ENCODE measurements at places on chromosomes 12 and 14. TPM values are rescaled to one million over a fixed set of nuclear protein-coding genes. Genes with fewer than 3 reads are reported as not detected.

Gene HOXC6
- total RNA-seq = 5.7 TPM

Gene OAS1
- 18.8 TPM for total RNA-seq

Gene MUCL1
- not detected for total RNA-seq

Gene GLS2
- 2.9 TPM for total RNA-seq

Gene TMEM119
- not detected for total RNA-seq

Gene ACOT6
- not detected for total RNA-seq

Gene CCDC38
- 0.35 TPM for total RNA-seq

Gene OLR1
- total RNA-seq = 22.4 TPM

Gene PTPRQ
- not detected for total RNA-seq

Gene TTC9
- total RNA-seq = 9.3 TPM

Gene C14orf180
- total RNA-seq = not detected

Gene GPR68
- not detected for total RNA-seq

Gene PAH
- not detected for total RNA-seq

Gene NANOG
- not detected for total RNA-seq

Gene ZFHX2
- total RNA-seq = 5.3 TPM

Gene FZD10
- total RNA-seq = not detected

Gene PMEL
- 12.6 TPM for total RNA-seq

Gene CPNE6
- total RNA-seq = not detected

Gene SSPN
- total RNA-seq = 14.0 TPM

Gene CACNA1C
- not detected for total RNA-seq

Gene ITGB7
- 3.3 TPM for total RNA-seq

Gene CD69
- total RNA-seq = not detected

Gene HECTD1
- total RNA-seq = 93.9 TPM

Gene MTRFR
- 18.6 TPM for total RNA-seq

Gene TAS2R9
- total RNA-seq = not detected

Gene PLCZ1
- not detected for total RNA-seq

Gene WASHC4
- total RNA-seq = 28.7 TPM

Gene INHBE
- total RNA-seq = 0.73 TPM

Gene RAP1B
- 89.7 TPM for total RNA-seq

Gene PTHLH
- total RNA-seq = 1.9 TPM

Gene PPP1R1A
- not detected for total RNA-seq

Gene RAPGEF3
- total RNA-seq = 5.7 TPM

Gene RDH16
- 0.79 TPM for total RNA-seq

Gene A2ML1
- total RNA-seq = 17.3 TPM

Gene MMP17
- total RNA-seq = 3.3 TPM

Gene SUSD6
- 24.1 TPM for total RNA-seq

Gene POTEG
- total RNA-seq = not detected

Gene SMIM41
- total RNA-seq = not detected

Gene ABCD2
- total RNA-seq = not detected

Gene BIN2
- total RNA-seq = not detected

Gene YLPM1
- 146 TPM for total RNA-seq

Gene SLC6A13
- total RNA-seq = not detected

Gene OR4K17
- not detected for total RNA-seq

Gene KCNH3
- not detected for total RNA-seq

Gene GOLGA3
- 72.7 TPM for total RNA-seq

Gene PLBD1
- total RNA-seq = 13.8 TPM

Gene DNAJC22
- 4.7 TPM for total RNA-seq

Gene C12orf60
- 4.0 TPM for total RNA-seq

Gene RFLNA
- total RNA-seq = not detected

Gene NXPH4
- total RNA-seq = 20.3 TPM

Gene NKX2-1
- not detected for total RNA-seq
